ENCODE measurements at places on chromosomes 2 and 18.
A peak's percentile ranks its signal among the peaks of the same experiment; 100 is the strongest.

GRCh38 chr2:189613650-189614420, 33.2 kb upstream of the SLC40A1 start:
- DNase-seq, result peak; percentile 38

GRCh38 chr2:26974352-26974751, 3.9 kb downstream of the MAPRE3 start:
- no peak for DNase-seq

DNA sequence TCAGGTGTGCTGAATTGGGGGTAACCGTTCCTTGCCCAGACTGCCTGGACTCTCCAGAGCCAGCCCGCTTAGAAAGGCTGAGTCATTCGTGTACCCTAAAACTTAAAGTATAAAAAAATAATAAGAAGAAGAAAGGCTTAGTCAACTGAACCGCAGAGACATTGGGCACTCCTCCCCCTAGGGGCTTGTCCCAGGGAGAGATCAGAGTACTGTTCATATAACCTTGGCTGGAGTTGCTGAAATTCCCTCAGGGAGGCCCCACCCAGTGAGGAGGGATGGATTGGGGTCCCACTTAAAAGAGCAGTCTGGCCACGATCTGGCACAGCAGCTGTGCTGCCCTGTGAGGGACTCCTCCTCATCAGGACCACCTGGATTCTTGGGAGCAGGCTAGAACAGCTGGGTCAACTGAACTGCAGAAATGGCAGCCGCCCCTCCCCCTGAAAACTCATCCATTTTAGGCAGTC, 37.2 kb downstream of the ANKRD12 start:
- DNase-seq, result no peak

- no peak for DNase-seq
Observed at GRCh38 chr2:219230059-219230540, 494 bp downstream of the ANKZF1 start.

GRCh38 chr2:102065675-102066252, 74.0 kb downstream of the IL1R2 start:
- DNase-seq, result no peak

DNA sequence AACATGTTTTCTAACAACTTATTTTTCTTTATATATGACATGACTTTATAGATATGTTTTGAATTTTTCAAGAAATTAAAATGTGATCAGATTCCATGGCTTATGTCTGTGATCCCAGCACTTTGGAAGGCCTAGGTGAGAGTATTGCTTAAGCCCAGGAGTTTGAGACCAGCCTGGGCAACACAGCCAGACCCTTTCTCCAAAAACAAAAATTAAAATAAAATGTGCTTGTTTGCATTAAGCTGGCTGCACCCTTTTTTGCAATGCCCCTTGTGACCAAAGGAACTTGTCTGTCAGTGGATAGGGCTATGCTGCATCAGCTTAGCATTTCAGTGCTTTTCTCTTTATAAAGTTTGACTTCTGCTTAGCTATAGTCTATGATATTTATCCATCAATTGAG, 2.3 kb upstream of the INO80D start:
- DNase-seq, result no peak

DNA sequence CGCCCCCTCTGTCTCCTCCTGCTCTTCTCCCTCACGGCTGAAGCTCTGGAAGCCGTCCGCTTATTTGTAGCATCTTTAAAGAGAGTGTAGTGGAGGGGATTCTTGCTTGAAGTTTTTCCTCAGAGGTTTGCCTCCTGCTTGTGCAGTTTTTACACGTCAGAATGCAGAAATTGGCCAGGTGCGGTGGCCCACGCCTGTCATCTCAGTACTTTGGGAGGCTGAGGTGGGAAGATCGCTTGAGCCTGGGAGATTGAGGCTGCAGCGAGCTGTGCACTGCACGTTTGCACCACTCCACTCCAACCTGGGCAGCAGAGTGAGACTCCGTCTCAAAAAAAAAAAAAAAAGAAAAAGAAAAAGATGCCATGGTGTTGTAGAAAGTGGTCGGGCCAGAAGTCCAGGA, 69.0 kb downstream of the ITGB1BP1 start:
- DNase-seq, result no peak

DNA sequence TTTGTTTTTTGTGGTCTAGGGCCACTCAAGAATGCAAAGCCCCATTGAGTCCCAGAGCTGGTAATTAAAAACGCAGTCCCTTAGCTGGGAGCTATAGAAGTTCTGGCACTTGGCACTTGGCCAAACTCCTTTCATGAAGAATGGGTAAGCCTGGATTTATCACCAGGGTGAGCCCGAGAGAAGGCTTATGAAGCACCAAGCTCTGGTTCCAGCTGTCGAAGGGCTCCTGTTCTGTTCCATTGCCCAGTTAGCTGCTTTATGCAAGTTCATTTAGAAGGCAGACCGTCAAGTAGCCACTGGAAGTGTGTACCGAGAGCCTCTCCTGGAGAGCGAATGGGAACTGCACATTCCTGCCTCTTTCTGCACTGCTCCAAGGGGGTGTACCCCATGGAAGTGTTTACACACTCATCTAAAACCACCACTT, 14.2 kb downstream of the ECEL1 start:
- no peak for DNase-seq
